NCI-H1105 (cell line): ENCODE measurements at places on chromosomes 2 and 18.

DNA sequence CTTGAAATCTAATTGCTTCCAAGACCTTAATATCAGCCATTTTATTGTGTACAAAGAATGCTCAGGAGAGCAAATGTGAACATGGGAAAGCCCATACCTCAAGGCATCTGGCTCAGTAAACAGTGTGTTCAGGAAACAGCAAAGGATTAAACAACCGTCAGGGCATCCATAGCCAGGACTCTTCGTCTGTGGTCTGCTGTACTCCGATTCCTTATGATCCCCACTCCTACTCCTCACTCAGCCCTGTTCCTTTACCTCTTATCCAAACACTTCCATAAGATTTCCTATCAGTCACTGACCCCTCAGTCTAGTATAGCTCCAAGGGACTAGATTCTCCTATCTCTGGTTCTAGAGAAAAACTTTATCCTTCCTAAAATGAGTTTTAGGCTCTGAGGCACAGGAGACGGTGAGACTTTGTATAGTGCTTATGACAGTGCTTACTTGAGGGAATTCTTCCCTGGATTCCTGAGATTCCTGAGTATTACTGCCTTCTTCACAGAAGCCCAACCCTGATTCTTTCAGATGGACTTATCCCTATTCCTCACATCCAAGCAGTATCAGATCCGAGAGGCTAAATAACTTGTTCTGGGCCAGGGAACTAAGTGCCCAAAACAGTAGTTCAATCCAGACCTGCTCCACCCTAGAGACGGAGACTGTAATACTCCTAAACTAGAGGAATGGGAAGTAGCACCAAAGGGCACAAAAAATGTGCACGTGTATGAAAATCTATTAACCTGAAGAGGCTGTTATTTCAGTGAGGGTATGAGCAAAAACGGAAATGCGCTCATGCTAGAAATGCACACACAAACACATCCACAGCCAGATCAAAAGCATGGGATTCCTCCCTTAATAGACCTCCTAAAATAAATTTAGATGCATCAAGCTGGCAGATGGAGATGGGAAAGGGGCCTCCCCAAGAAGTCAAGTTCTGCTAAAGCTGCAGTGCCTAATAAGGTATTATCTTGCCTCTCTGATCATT is 42.1 kb upstream of the SIGLEC15 start:
- no peak for DNase-seq

DNA sequence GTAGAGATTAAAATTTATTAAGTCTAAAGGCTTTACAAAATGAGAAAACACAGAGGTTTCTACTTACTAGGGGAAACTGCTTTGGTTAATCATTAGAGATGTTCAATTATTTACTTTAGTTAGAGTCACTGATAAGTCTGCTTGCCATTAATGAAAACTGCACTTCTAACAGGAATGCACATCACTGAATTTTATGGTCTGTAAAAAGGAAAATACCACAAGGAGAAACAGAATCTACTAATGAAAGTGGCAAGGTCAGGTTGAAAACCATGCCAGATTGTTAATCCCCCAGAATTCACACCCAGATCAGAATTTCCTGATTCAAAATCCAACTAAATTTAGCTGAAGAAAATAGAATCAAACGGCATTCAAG is 90.5 kb upstream of the GRB14 start:
- no peak for DNase-seq

DNA sequence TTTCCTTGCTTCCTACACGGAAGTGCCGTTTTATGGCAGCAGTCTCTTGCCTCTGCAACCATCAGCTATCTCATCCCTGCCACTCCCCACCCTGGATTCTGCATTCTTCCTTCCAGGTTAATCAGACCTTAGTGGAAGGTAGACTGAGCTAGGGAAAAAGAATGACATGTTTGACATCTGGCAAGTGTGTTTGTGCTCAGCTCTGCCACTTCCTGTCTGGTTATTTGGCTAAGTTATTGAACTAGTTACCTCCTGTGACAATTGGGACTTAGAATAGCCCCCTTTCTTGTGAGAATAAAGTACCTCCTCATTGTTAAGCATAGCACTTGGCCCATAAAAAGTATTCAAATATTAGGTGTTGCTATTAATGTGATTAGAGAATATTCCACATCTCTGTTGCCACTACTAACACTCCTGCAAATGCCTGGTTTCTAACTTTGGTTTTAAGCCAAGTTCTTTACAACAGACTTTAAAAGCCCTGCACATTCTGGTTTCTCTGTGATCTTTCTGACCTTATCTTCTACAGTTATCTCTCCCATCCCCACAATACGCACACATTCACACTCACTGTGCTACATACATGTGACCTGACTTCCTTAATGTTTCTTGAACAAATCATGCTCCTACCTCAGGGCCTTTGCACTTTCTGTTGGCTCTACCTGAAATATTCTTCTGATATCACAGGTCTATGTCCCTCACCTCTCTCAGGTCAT is 10.8 kb upstream of the MAPRE2 start:
- DNase-seq = no peak

- no peak for DNase-seq
Measured at GRCh38 chr2:201854841-201855240, 48.5 kb downstream of the CDK15 start.
